Coronary artery (tissue), 2 donors: ENCODE measurements at places on chromosomes 12 and 14.

DNA sequence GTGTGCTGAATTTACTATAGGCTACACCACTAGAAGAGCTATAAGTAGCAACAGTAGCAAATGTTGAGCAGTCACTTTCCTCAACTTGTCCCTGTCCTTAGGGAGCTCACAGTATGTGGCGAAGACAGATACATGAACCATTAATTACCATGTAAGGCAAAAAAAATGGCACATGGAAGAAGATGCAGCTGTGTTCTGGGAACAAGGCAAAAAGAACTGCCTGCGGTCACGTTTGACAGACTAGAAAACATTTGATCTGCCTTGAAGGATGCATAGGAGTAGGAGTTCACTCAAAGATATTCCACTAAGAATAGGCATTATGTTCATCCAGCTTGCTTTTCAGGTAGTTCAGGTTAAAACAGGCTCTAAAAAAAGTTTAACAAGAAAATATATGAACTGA is 46.5 kb upstream of the IFNG-AS1 start:
- DNase-seq = no peak

GRCh38 chr14:92489394-92490238 is 24.0 kb upstream of the RIN3 start:
- DNase-seq = no peak

GRCh38 chr14:76581592-76581991 is 179.7 kb upstream of the VASH1 start:
- no peak for DNase-seq

- DNase-seq = no peak
These were observed 12.3 kb downstream of the NINJ2 start for GRCh38 chr12:650983-651382.

DNA sequence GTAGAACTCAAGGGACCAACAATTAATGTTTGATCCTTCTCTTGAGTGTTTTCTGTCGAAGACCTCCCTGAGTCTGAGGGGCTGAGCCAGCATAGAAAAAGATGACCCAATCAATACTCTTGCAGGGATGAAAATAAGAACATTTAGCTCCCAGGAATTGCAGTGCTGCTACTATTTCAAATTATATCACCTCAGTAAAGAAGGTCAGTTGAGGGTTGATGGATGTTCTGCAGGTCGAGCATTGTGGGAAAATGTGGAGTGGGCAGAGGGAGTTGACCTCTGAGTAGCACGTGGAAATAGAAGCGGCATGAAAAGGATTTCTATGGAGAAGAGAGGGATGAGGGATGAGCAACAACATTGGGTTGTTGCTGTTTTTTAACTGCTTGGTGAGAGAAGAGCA is 74.9 kb upstream of the CCDC198 start:
- DNase-seq = no peak

- DNase-seq = no peak
These were observed 10.4 kb downstream of the CFAP73 start for GRCh38 chr12:113159937-113160336.
